ENCODE measurements at places on chromosomes 1 and 21.

DNA sequence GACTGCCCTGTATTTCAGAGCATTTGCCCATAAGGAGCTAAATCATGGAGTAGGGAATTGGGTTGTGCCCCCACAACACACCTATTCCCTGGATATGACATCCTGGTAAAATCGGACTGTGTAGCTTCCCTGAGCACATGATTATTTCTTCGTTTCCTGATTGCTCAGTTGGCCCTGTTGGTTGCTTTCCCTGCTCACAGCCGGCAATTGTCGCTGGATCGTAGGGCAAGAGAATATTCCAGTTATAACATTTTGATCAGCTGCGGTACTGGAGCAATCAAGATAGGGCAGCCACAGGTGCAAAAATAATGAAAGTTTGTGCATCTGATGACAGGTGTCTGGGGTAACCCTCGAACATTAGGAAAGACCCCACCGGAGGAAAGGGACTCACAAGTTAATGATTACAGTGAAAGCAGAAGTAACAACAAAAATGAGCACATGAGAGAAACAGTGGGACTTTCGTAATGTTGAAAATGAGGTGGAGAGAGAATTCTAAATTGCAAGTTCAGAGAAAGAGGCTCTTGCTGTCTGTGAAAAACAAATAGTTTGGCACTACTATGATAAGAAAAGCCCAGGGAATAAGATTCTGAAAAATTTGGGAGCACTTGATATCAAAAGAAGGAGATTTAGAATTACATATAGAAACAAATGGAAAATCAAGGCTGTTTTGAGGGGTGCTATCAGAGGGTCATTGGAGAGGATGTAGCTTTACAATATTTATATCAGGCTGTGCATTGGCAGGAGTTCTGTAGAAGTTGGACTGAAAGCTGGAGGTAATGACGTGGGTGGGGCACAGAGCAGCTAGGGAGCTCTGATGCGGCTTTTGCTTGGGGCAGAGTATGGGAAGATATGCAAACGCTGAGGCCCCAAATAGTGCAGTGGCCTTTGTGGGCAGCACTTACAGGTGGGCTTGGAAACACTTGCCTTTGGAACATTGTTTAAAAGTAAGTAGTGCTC lies at the start of gene MAB21L3:
MAB21L3 (plus strand) TSS at position 833 of the 957 bp plus-strand sequence. CDS start 1,217 bp downstream, outside the sequence.
- H3K27me3 ChIP-seq, result no peaks in the 10 kb centered on the region
- no peaks in the 10 kb centered on the region for H3K4me1 ChIP-seq
- no peak within 1 kb of the TSS for H3K27ac ChIP-seq
- no peak for ATAC-seq
- H3K4me3 ChIP-seq, result no peak within 1 kb of the TSS

DNA sequence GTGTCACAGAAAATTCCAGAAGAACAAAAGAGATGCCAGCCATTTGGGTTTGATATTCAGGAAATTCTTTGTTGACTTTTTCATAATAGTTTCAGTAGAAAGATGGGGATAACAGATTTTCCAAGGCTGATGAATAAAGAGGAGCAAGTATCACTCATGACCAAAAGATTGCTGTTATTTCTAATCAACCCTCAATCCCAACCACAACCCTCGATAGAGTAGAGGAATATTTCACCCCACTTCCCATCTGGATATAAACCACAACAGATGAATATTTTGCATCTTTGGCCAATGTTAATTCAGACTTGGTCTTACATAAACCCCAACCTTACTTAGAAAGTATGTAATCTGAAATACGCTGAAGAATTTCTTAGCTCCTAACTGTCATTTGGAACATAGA lies 232.4 kb downstream of the SEC16B start:
- no peak overlapping the region for H3K27ac ChIP-seq
- H3K27me3 ChIP-seq, result no peaks in the 10 kb centered on the region
- H3K36me3 ChIP-seq, result no peaks in the 10 kb centered on the region
- H3K4me3 ChIP-seq, result no peak overlapping the region

DNA sequence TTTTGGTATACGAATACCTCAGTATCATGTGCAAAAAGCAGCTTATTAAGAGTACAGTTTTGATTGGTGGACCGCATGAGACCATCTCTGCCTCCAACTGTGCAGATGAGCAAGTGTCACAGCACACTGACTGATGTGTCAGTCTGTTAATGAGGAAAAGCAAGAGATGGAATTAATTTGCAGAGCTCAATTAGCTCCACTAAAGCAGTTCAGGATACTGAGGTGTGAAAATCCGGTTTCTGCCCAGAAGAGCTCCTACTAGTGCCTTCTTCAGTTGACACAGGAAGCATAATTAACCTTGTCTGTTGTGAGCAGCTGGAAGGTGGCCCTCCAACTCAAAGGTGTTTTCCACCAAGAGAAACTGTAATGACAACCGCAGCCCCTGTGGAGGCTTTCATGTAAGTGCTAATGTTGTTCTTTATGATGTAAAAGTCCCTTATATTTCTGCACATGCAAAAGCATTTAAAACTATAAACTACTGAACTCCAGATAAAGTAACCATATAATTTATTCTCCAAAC lies 44.3 kb downstream of the PCNX2 start:
- H3K27me3 ChIP-seq, result no peaks in the 10 kb centered on the region
- ATAC-seq, result no peak
- no peak overlapping the region for H3K27ac ChIP-seq

DNA sequence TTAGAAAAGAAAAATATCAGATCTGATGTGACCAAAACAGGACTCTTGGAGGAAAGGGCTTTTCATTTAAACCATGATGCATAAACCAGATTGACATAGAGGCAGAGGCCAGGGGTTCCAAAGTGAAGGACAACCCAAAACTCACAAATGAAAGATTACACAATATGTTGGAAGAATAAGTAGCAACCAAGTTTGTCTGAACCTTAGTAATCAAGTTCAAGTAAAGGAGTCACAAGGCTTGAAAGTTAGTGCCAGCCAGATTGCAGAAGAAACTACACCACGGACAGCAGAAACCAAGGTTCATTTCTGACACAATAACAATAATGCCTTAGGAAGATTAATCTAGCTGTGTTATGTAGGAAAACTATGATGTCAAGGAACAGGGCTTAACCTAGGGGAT lies 124.6 kb downstream of the ZC3H11B start:
- H3K27ac ChIP-seq, result no peak overlapping the region
- no peaks in the 10 kb centered on the region for H3K27me3 ChIP-seq
- H3K36me3 ChIP-seq, result no peaks in the 10 kb centered on the region
- no peak for ATAC-seq
- H3K4me3 ChIP-seq, result no peak overlapping the region

GRCh38 chr1:95179205-95179986 lies 54.6 kb upstream of the RWDD3 start:
- no peak overlapping the region for H3K4me3 ChIP-seq
- H3K4me1 ChIP-seq, result peaks cover 5% of the 10 kb centered on the region
- H3K27me3 ChIP-seq, result no peaks in the 10 kb centered on the region
- no peaks in the 10 kb centered on the region for H3K36me3 ChIP-seq
